ENCODE measurements at places on chromosomes 7 and 10. TPM values are rescaled to one million over a fixed set of nuclear protein-coding genes. Genes with fewer than 3 reads are reported as not detected.

The GOLGA7B gene
- total RNA-seq = not detected

GRCh38 chr7:123747620-123748141, 1.1 kb downstream of the WASL start:
- DNase-seq = peak; percentile 80

DNA sequence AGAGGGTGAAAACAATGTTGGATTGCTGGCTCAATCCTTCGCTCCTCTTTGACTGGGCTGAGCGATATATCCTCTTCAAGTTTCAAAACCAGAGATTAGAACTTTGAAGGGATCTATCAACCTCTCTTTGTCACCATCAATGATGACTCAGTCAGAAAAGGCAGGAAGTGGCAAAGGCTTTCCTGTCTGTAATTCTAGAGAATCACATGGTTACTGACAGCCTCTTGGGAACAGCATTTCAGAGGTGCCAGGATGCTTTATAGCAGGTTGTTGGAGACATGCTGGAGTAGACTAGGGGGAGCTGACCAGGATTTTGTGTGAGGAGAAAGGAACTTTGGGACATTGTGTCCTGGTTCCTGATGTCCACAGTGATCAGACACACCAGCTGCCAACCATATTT, 81.3 kb downstream of the PRKCQ start:
- no peak for DNase-seq

- DNase-seq = peak; percentile 60
Observed at GRCh38 chr10:122190176-122190943, 80.7 kb upstream of the BTBD16 start.
